ENCODE measurements at places on chromosomes 3 and 15.

DNA sequence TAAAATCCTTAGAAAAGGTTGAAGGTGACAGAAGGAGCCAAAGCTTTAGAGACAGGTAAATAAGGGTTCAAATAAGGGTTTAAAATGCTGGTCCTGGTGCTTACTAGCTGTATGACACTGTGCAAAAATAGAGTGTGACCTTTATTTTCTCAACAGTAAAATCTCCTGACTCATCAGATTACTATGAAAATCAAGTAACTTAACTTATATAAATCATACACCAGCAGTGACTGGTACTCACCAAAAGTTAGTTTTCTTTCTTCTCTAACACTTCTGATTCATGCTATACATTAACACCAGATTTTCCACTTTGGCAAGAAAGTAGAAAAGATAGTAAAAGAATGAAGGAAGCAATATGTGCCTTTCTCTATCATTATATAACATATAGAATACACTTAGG, 205.9 kb upstream of the GBE1 start:
- no peak for DNase-seq

DNA sequence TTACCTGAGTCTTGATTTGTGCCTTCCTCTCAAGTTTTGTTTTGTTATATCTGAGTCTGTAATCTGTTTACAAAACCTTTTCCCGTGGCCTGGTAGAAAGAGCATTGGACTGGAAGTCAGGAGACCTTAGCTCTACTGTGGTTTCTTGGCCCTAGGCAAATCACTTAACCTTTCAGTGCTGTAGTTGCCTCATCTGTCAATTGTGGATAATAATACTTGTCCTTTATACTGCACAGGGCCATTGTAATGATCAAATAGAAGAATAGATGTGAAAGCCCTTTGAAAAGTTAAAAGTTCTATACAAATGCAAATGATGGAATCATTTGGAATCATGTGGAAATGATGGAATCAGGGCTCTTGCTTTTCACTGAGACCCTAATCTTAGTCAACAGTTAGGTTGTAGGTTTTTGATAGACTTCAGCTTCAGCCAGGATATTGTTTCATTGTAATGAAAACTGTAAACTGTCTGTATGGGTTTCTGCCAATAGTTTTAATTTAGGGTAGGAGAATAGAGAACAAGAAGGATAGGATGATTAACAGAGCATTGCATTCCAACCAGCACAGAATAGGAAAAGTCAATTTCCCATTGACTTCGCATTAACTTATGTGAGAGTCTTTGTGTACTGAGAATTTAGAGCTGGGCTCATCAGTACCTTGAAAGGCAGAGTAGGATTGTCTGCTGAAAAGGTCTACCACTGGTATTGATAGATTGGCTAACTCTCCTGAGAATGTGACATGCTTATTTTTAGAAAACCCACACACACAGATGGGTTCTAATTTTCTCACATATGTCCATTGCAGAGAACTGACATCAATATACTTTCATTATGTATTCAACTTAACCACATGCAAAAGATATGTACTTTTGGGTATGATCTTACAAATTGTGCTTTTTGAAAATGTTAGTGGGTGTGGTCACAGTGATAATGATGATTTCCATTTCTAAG, 21.8 kb downstream of the MAP2K5 start:
- no peak for DNase-seq

GRCh38 chr15:73631915-73632669, 1.1 kb downstream of the NPTN start:
- no peak for DNase-seq

GRCh38 chr15:77800305-77800704, 167.6 kb upstream of the LINGO1 start:
- no peak for DNase-seq

DNA sequence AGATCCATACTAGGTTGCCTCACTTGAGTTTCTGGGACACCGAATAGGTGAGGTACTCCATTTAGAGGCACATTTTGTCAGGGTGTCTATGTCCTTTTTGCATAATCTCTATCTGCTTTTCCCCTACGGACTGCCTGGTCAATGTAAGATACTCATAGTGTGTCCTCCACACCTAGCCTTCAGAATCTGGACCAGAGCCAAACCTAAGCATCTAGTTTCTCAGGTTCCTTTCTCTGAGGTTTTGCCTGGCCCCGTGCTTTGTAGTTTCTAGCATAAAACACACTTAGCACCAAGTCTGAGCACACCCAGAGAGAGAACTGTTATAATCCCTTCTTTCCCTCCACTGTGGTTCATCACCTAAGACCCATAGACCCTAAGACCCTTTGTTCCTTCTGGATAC, 105.9 kb upstream of the MLF1 start:
- DNase-seq: no peak

- DNase-seq: no peak
Observed at GRCh38 chr3:190810957-190811356, 51.5 kb downstream of the GMNC start.

GRCh38 chr3:129605203-129605921, 1.1 kb downstream of the PLXND1 start:
- DNase-seq: peak; percentile 12

- DNase-seq: no peak
Observed at GRCh38 chr3:128922804-128923459, 43.5 kb downstream of the ACAD9 start.

- DNase-seq: no peak
Observed at GRCh38 chr3:177934001-177934891, 602.0 kb upstream of the KCNMB2 start.

Measured in GF-D8 (cell line).